ENCODE measurements at places on chromosomes 13 and 19.

GRCh38 chr19:926323-926588 is 421 bp downstream of the ARID3A start:
- no peak for DNase-seq

DNA sequence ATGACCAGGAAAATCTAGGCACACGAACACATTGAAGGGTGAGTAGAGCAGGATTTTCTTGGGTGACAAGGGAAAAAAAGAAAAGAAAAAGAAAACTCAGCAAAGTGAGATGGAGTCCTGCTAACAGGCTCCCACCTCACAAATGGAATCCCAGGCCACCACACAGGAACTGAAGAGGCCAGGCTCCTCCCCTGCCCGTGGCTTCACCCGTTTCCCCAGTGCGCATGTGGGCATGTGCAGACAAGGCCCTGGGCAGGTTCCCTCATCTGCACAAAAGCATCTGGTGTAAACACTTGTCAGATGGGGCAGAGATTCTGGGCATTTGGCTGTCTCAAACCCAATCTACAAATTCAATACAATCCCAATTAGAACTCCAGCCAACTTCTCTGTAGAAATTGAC is 24.5 kb downstream of the CFAP97D2 start:
- peak; percentile 92 for DNase-seq

DNA sequence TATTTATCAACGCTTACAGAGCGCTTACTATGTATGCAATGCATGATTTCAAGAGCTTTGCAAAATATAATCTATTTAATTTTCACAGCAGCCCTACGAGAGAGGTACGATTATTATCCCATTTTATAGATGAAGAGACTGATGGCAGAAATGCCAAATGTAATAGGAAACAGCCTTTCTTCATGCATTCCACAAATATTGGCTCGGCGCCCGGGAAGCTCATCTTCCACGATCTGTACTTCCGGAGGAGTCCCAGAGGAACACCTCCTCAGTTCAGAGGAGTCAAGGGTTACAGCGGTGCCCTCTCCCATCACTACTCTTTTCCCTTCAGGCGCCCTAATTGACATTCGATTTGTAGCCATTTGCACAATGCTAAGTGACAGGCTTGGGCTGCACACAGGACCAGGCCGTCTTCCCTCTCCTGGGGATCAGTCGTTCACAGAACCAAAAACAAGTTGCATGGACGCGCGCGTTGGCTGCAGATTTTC is 1.1 kb upstream of the ARHGAP35 start:
- DNase-seq = peak; percentile 98

GRCh38 chr19:35169221-35169995 is 14.9 kb downstream of the FXYD5 start:
- no peak for DNase-seq

- DNase-seq = no peak
These were observed 7.0 kb downstream of the DPF1 start for GRCh38 chr19:38216785-38217641.

GRCh38 chr19:33840783-33841182 is 44.1 kb downstream of the KCTD15 start:
- no peak for DNase-seq

DNA sequence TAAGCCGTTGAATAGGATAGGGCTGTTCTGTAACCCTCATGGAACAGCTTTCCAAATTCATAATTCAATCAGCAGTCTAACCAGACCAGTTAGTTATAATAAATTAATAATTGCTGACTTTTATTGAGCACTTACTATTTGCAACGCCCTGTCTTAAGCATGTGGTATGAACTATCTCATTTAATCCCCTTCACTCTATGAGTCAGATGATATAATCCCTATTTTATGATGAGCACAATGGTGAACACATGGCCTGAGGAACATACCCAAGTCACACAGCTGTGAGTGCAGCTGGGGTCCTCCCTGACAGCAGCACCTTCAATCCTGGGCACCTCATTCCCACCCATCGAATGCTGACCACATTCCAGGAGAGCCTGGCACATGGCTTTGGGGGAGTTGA is 28.0 kb upstream of the SACS start:
- no peak for DNase-seq

DNA sequence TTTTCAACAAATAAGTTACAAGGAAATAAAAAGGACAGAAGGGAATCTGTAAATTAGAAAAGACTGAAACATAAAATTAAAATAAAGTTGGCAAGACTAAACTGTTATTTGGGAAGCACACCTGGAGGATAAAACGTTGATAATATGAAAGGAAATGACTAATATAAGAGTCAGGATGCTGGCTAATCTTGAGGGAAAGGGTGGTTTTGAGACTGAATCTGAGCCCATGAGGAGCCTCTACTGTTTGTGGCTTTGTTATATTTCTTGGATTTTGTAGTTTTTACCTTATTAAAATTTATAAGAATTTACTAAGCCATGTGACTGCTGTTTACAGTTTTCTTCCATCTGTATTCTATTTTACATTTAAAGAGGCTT is 718.0 kb upstream of the SPRY2 start:
- no peak for DNase-seq

- DNase-seq = peak; percentile 8
These were observed 21.0 kb downstream of the EPSTI1 start for GRCh38 chr13:42970824-42971690.

DNA sequence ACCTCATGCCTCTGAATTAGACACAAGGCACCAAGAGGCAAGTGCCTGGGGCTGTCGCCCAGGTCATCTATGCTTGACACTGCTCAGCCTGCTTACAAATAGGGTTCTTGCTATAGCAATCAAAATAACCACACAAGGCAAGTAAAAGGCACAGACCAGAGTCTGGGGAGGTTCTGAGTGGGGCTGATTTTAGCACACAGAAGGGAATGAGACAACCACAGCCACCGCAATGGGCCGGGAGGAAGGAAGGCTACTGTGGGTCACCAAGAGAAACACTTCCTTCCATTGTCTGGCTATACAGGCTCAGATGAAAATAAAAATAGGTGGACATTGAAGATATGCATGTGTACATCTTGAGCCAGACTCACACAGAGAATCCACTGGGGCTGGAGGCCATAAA is 159.1 kb downstream of the DLEU7 start:
- DNase-seq = no peak

DNA sequence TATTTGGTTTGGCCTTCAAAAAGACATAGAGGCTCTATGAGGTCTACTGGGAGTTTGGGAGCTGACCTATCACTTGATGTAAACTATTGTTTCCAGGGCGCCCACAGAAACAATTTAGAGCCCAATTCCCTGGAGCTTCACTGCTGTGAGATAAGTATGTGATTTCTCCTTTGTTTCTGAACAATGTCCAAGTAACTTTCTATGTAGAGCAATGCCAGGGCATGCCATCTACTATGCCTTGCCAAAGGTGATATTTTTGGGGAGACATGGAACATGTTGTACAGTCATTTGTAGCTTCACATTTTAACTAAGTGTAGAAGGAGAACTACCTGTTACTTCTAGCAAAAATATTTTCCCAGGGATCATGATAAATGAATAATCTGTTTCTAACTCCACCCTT is 872.6 kb downstream of the GPC5 start:
- no peak for DNase-seq

GRCh38 chr19:45469945-45470761 is 2.4 kb downstream of the FOSB start:
- no peak for DNase-seq

Data from NCI-H2171 treated with DMSO at 0.1 percent for 48 hours (cell line).